ENCODE measurements at places on chromosomes 3 and 15.
A peak's percentile ranks its signal among the peaks of the same experiment; 100 is the strongest.

GRCh38 chr3:196867155-196867506 lies 589 bp upstream of the SENP5 start:
- no peak for DNase-seq

DNA sequence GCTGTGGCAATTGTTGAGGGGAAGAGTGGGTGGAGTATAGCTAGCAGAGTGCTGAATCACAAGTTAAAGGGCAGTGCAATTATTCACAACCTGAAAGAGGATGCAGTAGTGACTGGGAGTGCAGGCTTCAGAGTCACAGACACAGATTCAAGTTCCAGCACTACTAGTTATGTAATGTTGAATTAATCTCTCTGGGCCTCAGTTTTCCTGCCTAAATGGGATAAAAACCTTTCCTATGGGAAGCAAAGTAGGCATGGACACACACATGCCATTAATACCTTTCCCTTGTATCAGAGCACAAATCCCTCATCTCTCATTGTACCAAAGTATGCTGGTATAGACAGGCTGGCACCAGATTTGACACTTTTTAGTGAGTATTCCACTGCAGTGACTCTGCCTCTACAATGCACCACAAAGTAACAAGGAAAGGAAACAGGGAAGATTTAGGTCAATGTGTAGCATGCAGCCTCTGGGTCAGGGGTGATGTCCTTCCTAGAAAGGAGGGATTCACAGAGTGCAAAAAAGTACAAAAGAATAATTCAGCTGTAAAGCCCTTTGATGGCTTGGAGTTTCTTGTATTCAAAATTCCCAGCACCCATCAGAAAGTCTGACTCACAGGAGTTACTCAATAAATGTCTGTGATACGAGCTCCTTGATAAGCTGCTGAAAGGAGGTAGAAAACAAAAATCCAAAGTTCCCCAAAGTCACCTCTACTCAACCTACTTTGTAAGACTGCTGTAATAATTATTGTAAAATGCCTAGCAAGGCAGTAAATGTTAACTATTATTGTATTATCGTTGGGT lies 507.5 kb upstream of the TGFBR2 start:
- DNase-seq = peak; percentile 19

DNA sequence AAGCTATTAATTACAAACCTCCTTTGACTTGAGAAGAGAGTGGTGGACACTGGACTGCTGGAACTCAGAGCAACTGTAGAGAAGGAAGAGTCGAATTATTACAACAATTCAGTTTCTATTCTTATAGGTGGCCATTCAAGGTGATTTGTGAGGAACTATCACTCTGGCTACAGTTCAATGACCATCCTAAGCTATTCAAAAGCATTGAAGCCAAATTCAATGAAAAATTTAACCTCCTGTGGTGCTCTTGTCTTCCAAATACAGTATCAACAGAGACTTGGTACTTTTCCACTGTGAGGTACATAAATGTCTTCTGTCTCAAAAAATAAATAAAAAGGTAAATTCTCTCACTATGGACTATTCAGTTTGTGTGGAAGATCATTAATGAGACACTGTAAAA lies 513.3 kb upstream of the SEMA6D start:
- no peak for DNase-seq

- DNase-seq = peak; percentile 93
Measured at GRCh38 chr15:50828610-50829206, 63.2 kb upstream of the SPPL2A start.

DNA sequence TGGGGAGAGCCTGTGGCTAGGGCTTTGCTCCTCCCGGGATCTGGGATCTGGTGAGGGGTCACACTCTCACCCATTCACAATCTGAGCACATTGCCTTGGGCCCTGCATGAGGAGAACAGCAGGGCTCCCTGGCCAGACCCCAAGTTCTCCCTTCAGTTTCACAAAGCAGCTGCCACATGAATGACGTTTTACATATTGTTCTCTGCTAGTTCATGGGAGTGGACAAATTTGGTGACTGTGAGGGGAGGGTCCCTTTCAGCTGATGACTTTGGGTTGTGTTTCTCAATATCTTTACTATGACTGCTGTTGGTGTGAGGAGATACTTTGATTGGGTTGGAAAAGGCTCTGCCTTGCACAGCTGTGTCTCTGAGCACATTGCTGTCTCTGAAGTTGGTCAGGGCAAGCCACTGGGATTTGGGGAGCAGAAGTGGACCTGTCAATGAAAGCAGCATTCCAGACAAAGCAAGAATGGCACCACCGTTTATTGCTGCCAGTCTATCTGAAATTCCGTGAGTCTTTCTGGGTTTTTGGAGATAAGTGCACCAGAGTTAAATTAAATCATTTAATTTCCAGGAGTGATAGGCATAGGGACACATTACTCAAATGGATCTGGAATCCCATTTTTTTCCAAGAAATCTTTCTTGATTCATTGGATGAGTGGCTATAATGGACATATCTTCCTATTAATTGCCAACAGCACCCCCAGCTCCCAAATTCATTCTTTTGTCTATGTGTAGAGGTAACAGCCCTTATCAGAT lies 10.3 kb downstream of the TIMP4 start:
- peak; percentile 10 for DNase-seq

DNA sequence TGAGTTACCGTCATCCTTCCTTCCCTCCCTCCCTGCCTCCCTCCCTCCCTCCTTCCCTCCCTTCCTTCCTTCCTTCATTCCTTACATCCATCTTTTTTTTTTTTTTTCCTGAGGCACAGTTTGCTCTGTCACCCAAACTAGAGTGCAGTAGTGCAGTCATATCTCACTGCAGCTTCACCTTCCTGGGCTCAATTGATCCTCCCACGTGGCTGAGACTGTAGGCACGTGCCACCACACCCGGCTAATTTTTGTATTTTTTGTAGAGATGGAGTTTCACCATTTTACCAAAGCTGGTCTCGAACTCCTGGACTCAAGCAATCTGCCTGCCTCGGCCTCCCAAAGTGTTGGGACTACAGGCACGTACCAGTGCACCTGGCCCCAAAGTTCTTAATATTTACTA lies 25.8 kb downstream of the USP3 start:
- no peak for DNase-seq

DNA sequence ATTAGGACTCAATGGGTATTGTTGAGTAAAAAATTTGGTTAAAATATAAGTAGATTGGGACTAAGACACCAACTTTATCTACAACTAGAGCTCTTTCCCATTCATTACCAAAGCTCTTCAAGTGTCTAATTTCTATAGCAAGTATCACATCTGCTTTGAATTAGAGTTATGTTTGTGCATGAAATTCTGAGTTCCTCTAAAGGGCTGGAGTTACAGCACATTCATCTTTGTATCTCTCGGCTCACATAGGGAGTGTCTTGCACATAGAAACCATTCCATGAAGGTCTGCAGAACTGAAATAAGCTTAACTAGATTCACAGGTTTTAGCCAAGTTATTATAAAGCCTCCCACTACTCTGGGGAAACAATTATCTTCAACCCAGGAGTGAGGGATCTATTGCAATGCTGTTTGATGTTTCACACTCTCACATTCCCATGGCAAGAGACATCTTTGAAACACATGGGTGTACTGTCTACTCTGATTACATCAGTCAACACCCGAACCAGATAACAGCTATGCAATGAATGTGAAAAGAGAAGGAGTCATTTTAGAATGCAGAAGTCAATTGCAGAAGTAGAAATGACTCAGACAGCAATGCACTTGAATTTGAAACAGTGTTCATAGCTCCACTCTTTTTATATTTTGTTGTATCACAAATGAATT lies 93.1 kb upstream of the KBTBD8 start:
- peak; percentile 44 for DNase-seq

DNA sequence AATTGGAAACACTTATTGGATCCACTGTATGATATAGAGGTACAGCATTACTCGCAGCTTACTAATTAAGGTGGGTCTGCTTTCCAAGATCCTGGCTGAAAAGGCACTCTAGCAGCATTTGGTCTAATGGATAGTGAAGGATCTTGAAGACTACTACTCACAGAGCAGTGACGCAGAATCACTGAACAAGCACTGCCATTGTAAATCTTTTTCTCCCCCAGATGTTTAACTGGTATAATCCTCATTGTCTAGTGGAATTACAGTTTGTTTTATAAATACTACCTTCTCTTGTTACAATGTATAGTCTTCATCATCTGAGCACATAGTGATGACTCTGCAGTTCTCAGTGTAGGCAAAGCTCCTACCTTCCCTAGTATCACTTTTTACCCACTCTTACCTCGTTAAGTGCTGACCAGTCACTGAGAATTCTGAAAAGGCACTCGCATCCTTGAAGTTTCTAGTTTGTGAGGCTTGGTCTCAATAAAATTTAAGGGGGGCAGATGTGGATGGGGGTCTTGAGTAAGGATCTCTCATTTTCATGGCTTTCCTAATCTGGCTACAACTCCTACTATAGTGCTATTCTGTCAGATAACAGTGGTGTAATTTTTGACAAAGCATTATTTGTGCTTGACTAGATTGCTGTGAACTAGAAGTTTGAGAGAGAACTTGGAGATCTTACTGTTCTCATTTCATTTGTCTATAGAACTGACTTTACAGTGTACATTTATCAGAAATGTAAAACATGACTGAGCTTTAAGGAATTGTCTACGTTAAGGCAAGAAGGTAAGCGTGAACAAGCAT lies 23.2 kb downstream of the MAPK6 start:
- DNase-seq = no peak

DNA sequence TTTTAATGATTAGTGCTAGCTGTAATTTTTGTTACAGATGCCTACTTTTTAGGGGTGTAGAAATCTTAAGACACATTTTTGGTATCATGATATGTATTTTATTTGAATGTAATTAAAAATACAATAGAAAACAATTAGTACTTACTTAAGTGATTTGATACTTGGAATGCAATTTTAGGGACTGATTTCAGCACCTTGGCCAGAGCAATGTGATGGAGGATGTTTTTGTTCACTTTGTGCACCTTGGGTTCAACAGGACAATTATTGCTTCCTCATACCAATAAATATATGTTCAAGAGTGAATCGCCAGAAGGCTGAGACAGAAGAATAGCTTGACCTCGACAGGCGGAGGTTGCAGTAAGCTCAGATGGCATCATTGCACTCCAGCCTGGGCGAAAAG lies 22.3 kb downstream of the GMNC start:
- DNase-seq = no peak

- DNase-seq = peak; percentile 54
Measured at GRCh38 chr3:197520311-197521276, 35.2 kb downstream of the BDH1 start.

GRCh38 chr15:88098361-88098760 lies 158.2 kb downstream of the NTRK3 start:
- DNase-seq = no peak

DNA sequence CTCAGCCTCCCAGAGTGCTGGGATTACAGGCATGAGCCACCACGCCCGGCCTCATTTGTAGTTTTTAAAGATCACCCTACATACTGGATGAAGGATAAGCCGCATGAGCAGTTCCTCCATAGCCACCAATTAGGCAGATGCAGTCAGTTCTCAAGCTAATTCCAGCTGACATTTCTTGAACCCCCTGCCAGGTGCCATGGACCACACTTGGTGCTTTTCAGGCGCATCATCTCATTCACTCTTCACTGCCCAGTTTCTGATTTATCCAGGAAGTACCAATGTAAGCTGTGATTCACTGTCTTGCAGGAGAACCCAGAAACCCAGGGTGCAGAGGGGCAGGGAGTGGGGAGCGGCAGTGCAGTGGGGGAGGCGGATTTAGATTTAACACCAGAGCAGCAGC lies 56.5 kb upstream of the RASA2 start:
- DNase-seq = no peak

DNA sequence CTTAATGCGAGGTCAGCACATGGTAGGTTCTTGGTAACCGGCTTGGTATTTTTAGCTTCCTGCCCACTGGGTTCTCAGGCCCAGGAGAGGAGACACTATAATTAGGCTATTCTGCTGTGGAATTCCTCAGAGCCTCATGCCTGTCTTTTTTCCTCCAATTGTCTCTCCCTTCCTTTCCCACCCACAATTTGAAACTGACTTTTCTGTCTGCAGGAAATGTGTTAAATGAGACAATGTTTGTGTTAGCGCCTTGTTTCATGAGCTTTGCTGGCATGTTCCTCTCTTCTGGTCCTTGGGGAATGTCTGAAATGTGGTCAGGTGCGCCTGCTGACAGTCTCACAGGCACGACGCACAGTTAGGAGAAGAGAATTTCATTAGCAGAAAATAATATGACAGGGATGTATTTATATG lies 223.6 kb upstream of the CTNNB1 start:
- peak; percentile 29 for DNase-seq

- no peak for DNase-seq
Measured at GRCh38 chr15:69802432-69802831, 295.3 kb downstream of the TLE3 start.

DNA sequence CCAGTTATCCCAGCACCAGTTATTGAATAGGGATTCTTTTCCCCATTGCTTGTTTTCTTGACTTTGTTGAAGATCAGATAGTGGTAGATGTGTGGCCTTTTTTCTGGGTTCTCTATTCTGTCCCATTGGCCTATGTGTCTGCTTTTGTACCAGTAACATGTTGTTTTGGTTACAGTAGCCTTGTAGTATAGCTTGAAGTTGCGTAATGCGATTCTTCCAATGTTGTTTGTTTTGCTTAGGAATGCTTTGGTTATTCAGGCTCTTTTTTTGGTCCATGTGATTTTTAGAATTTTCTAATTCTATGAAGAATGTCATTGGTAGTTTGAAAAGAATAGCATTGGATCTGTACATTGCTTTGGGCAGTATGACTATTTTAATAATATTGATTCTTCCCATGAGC lies 94.3 kb upstream of the CHMP2B start:
- DNase-seq = peak; percentile 33

- peak; percentile 70 for DNase-seq
Measured at GRCh38 chr15:46442901-46443590, 808.2 kb downstream of the SQOR start.

GRCh38 chr3:63228087-63228486 lies 50.0 kb upstream of the SYNPR start:
- DNase-seq = no peak

DNA sequence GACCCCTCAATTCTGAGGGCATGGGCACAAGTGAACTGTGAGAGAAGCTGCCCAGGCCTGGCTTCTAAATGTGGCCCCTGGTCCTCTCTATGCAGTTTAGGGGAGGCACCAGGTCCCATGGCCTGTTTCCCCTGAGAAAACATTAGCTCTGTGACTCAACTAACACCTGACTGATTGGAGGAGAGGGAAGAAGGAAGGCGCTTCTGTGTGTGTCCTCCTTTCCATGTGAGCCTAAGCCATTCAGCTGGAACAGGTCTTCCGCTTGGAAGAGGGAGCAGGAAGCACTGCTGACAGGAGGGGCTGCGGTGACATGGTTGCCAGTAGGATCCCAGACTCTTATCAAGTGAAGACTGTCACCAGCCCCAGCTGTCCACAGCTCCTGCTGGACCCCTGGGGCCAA lies 79.5 kb downstream of the MYLK start:
- no peak for DNase-seq

GRCh38 chr15:88012233-88012632 lies 244.3 kb downstream of the NTRK3 start:
- DNase-seq = no peak

DNA sequence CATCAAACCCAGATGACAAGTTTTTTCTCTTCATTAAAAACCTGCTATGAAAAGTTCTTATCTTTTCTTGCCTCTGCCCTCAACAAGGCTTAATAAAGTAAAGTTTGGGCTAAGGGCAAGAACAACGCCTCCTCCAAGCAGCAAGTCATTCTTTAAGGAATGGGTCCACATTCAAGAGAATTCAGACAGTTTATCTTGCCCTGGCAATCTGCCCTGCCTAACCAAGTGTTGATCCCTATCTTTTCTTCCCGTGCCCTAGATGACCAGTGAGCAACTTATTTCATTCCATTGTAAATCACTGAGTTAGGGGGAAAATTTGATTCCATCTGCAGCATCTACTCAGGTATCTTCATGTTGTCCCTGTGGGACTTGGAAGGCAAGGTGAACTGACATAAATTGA lies 370.3 kb upstream of the DPPA4 start:
- DNase-seq = no peak

Data from fibroblast of skin of scalp (primary cell).